Activated CD8-positive, alpha-beta memory T cell treated with anti-CD3 and anti-CD28 coated beads for 1 hour (primary cell): ENCODE measurements at places on chromosomes 1 and 21.

DNA sequence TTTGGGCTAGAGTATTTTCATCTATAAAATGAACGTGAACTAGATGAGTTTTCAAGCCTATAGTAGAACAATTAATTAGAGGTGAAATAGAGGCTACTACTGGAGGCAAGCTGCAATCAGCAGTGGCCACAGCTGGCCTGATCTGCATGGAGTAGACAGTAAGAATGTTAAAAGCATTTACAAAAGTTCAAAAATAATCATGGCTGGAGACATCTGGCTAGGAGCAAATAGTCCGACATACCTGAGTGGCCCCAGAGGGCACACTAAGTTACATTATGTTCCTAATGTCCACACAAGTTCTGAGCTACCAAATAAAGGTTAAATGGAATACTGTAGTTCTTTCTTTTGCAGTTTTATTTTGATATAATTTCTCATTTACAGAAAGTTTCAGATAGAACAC is 28.0 kb downstream of the MPZL1 start:
- no peak for DNase-seq

- no peak for DNase-seq
Observed at GRCh38 chr1:225816643-225817538, 7.0 kb downstream of the EPHX1 start.

DNA sequence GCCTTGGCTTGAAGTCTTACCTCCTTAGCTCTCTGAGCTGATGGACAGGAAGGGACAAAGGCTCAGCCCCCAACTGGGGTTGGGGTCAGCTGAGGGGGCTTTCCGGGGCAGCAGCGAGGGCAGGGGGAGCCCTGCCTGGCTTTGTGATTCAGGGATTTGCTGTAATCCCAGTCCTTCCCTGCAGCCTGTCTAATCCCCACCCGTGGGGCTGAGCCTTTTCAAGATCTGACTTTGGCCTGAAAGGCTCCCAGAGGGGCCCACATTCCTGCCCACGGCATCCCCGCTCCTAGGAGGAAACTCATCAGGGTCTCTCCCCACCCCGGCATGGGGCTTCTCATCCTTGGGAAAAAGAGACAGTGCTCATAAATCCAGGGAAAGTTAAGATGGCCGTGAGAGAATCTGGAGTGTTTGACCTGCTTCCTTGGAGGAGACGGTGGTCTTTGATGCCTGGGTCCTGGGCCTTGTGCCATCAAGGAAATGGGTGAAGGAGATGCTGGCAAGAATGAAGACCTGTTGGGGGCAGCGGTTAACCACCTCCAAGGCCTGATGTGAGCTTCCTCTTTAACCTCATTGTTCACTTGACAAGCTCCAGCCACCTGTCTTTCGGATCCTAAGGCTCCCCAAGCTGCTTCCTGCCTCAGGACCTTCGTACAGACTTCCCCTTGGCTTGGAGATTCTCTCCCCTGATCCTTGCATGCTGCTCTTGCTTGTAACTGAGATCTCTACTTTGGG is 83.1 kb upstream of the WNT4 start:
- no peak for DNase-seq

DNA sequence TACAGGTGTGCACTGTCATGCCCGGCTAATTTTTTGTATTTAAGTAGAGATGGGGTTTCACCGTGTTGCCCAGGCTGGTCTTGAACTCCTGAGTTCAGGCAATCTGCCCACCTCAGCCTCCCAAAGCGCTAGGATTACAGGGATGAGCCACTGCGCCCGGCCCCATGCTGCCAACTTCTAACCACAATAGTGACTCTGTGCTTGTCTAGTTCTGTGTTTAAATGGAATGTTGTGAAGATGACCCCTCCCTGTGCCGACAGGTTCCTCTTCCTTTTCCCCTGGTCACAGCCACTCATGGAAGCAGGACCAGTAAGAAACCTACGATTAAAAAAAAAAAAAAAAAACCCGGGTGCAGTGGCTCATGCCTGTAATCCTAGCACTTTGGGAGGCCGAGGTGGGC is 4.7 kb downstream of the MAP1LC3C start:
- no peak for DNase-seq

DNA sequence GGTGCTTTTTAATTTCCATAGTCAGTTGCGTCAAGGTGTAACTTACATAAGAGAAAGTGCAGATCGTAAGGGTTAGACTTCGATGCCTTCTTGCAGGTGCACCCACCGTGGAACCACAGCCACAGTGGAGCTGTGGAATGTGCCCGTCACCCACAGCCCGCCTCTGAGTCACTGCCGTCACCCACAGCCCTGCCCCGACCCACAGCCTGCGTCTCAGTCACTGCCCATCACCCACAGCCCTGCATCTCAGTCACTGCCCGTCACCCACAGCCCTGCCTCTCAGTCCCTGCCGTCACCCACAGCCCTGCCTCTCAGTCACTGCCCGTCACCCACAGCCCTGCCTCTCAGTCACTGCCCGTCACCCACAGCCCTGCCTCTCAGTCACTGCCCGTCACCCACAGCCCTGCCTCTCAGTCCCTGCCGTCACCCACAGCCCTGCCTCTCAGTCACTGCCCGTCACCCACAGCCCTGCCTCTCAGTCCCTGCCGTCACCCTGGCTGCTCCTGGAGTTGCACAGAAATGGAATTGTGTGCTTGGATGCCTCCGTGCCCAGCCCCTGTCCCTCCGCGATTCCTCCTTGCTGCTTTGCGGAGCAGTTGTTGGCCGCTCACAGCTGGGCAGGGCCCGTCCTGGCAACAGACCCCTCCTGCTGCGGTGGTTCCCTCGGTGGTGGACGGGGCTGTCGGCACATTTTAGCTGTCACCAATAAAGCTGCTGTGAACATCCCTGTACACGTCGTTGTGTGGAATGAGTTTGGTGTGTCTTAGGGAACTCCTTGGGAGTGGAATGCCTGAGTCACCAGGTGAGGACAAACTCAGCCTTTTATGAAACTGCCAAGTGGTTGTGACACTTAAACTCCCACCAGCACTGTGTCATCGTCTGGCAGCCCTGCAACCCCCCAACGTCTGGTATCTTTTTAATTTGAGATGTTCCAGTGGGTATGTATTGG is 44.9 kb upstream of the COL6A2 start:
- DNase-seq: no peak

DNA sequence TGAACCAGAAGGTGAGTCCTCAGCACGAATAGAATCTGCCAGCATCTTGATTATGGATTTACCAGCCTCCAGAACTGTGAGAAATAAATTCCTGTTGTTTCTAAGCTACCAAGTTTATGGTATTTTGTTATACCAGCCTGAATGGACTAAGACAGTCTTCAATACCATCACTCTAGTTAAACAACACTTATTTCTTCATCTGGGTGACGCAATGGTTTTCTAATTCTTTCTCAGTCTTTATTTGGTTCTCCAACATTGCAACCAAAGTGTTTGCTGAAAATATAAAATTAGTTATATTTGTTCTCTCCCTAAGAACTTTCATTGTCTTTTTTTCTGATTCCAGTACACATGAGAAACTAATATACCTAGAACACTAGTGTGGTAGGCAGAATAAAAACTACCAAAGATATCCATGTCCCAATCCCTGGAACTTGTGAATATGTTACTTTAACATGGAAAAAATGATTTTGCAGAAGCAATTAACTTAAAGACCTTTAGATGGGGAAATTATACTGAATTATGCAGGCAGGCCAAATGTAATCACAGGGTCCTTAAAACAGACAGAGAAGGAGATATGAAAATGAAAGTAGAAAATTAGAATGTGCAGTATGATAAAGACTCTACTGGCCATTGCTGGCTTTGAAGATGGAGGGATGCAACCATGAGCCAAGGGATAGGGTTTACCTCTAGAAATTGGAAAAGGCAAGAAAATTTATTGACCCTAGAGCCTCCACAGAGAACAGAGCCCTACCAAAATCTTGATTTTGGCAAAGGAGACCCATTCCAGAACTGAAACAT is 1115.1 kb downstream of the PLA2G4A start:
- DNase-seq: no peak

- no peak for DNase-seq
Observed at GRCh38 chr1:115879977-115880376, 39.1 kb upstream of the NHLH2 start.

DNA sequence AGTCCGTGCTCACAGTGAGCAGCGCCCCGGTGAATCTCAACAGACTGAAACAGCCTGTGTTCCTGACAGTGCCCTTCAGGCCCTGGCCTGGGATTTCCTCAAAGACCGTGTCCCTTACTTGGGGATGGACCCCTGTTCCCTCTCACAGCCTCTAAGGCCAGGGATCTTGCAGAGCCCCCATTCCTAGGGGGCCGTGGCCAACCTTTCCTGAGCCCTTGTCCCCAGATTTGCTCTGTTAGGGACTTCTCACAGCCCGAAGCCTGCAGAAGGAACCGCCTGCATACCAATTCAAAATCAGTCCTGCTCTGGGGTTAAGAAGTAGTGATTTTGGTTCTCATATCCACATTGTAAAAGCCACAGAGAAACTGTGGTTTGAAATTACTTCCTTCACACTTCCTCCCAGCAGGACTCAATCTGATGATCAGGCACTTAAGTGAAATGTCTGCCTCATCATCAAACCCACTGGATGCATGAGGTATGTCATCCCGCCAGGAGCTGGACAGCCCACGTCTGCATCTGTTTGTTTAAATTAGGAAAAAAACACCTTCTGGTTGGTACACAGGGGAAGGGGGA is 14.9 kb downstream of the ABCA4 start:
- DNase-seq: no peak

DNA sequence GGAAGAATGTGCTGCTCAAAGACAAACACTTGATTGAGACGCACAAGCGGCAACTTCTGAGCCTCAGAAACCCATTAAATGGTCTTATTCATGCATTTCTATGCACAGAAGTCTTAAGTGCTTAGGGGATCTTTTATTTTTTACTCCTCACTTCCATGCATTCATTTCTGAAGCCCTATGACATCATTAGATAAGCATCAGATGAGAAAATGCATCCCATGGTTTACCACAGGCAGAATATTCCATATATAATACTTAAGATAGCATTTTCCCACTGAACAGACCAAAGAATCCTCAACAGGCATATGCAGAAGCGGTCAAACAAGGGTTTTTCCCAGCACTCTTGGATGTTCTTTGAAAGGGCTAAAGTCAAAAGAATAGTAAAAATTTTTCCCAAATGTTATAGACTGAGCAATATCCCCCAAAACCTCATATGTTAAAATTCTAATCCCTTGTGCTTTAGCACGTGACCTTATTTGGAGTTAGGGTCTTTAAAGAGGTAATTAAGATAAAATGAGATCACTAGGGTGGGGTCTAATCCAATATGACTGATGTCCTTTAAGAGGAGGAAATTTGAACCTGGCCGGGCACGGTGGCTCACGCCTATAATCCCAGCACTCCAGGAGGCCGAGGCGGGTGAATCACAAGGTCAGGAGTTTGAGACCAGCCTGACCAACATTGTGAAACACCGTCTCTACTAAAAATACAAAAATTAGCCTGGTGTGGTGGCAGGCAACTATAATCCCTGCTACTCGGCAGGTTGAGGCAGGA is 22.6 kb upstream of the FAM89A start:
- DNase-seq: no peak

DNA sequence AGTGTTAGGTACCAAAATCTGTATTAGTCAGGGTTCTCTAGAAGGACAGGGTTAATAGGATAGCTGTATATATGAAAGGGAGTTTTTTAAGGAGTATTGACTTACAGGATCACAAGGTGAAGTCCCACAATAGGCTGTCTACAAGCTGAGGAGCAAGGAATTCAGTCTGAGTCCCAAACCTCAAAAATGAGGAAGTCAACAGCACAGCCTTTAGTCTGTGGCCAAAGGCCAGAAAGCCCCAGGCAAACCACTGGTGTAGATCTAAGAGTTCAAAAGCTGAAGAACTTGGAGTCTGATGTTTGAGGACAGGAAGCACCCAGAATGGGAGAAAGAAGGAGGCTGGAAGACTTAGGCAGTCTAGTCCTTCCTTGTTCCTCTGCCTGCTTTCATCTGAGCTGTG is 487.5 kb upstream of the CHRM3 start:
- no peak for DNase-seq

DNA sequence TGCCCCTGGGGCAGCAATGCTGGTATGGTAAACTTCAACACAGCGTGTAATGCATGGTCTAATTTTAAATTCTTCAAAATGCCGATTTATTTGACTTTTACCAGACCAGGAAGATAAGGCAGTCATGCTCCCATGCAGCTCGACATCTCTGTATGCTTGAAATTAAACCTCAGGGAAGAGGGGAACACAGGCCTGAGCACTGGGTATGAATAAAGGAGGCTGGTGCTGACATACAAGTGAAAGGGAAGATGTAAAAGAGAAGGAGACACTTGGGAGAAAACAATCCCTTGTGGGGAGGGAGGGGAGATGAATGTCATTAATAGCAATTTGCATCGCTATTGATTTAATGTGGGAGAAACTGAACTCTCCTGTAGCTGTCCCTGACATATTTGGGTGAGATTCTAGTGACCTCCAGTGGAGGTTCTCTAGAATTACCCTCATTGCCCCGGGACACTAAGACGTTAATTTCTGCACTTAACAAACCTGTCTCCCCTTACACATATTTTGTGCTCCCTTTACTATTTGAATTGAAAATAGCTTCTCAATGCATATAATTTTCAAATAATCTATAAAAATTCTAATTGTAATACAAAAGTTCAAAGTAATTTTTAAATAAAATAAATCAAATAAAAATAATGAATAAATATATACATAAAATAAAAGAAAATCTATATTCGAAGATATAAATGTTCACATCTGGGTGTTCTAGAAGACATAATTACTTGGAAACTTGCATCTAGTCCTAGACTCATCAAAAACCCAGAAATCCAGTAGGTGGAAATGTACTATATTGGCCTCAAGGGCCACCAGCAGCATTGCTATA is 283.1 kb downstream of the LMX1A start:
- no peak for DNase-seq

DNA sequence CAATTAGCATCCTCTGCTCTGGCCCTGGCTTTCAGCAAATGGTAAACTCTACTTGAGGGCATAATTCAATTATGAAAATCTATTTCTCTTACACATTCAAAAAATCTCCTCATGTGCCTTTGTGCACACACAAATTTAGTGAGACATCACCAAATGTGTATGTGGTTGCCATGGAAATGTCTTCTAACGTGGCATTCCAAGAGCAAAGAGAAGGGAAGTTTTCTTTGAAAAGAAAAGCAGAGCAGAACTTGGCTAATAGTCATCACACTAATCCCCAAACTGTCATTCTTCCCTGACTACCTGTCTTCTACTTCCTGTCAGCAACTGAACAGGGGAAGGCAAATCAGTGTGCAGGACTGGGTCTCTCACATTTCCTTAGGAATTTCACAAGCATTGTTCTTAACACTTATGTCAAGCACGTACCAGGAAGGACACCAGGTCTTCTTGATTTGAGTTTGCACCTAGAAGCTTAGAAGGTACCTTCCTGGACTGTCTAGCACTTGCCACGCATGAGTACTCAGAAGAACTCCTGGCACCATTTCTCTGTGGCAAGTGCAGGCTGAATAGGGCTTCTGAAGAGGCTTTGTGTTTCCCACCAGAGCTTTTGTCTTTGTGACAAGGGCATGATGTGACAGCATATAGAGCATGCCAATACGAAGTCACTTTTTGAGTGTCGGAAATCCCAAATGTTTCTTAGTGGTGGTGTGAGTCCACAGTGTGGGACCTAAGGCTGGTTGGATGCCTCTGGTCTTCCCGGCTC is 32.3 kb downstream of the MAN1C1 start:
- no peak for DNase-seq

DNA sequence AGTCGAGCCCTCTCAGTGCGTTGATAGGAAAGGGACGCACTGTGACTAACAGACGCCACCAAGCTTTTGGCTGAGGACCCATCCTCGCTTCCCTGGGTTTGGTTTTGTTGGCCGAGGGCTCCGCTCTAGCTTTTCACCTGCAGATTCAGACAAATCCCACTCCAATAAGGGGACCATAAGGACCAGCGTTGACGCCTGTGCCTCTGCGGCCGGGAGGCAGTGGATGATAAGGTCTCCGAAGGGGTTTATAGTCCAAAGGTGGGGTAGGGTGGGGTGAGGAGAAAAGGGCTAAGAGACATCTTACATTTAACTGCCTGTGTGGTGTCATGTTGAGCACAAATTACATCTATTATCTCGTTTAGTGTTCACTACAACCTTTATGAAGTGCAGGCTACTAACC is 760 bp downstream of the PEX14 start:
- no peak for DNase-seq
